ENCODE measurements at places on chromosomes 1 and 21. TPM values are rescaled to one million over a fixed set of nuclear protein-coding genes. Genes with fewer than 3 reads are reported as not detected.
A peak's percentile ranks its signal among the peaks of the same experiment; 100 is the strongest.

DNA sequence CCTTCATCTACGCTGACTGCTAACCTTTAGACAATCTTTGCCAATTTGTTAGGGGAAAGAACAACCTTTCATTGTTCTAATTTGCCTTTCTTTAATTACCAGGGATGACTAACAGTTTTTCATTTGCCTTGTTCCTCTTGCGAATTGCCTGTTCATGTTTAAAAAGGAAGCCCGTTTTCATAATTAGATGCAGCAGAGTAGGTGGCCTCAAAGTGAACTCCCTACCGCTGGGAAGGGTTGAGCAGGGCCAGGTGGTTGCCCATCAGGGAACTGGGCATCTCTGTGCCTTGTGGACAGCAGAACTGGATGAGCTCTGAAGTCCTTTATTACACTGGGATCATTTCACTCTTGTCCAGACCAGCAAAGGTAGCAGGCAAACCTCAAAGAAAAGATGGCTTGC, 59.0 kb downstream of the HIVEP3 start:
- H3K27ac ChIP-seq = no peak overlapping the region
- DNase-seq = no peak
- H3K36me3 ChIP-seq = no peaks in the 10 kb centered on the region
- H3K4me1 ChIP-seq = peaks cover 49% of the 10 kb centered on the region
- H3K4me3 ChIP-seq = no peak overlapping the region

The TCHH gene
- total RNA-seq = not detected

The SPRR2D gene
- total RNA-seq = not detected

The PAPPA2 gene
- 0.05 TPM for total RNA-seq

GRCh38 chr21:37811711-37812110, 104.5 kb downstream of the KCNJ6 start:
- DNase-seq = no peak
- H3K36me3 ChIP-seq = no peaks in the 10 kb centered on the region
- peaks cover 37% of the 10 kb centered on the region for H3K27me3 ChIP-seq

DNA sequence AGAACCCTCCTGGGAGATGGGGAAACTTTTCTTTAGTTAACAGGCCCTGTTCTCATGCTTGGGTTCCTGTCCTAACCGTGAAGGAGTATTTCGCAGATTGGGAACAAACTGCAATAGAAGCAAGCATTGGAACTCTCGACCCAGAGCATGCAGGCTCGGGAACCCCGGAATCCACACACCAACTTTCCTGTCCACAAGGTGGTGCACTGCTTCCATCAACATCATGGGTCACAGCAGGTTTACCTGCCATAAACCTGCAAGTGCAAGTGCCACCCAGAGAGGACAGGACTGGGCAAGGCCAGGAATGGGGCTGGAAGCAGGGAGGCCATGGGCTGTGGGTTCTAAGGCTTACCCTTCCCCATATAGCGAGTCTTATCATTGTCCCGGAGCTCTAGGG, 6.9 kb downstream of the ENO1 start:
- peaks cover 95% of the 10 kb centered on the region for H3K36me3 ChIP-seq
- peak; percentile 35 for DNase-seq
- H3K27me3 ChIP-seq = no peaks in the 10 kb centered on the region
- peaks cover 33% of the 10 kb centered on the region for H3K4me1 ChIP-seq
- no peak overlapping the region for H3K4me3 ChIP-seq

The LCE1E gene
- not detected for total RNA-seq

DNA sequence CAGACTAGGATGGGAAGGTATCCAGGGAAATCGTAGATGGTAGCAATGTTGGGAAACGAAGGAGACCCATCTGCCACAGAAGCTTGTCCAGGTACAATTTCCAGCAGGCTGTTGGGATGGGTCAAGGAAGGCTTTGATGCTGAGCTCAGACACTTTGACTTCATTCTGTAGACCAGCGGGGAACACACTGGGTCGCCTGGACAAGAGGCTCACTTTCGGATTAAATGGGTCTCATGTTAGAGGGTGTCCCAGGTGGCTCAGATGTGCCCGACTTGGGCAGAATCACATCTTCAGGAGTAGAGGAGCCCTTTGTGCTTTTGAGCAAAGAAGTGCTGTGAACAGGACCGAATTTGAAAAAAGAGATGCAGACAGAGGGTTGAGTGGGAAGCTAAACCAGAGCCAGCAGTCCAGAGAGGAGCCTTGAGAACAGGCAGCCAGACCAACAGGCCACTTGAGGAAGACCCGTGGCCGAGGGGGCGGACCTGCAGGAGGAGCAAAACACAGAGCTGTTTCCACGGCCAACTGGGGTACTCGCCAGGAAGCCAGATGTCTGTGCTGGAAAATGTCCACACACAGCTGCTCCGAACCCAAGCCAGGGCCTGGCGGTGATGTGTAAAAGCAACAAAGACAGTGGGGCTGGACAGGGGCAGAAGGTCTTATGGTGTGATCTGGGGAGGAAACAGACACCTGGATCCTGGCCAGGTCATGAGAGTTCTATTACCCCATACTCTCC, 146.9 kb downstream of the AJAP1 start:
- no peaks in the 10 kb centered on the region for H3K4me1 ChIP-seq
- H3K27me3 ChIP-seq = no peaks in the 10 kb centered on the region
- no peak overlapping the region for H3K4me3 ChIP-seq
- no peak overlapping the region for H3K27ac ChIP-seq

GRCh38 chr1:6700853-6701436, 671 bp downstream of the DNAJC11 start:
- DNase-seq = no peak
- peak overlapping the region; percentile 66 for H3K27ac ChIP-seq
- no peaks in the 10 kb centered on the region for H3K27me3 ChIP-seq
- H3K4me3 ChIP-seq = peak overlapping the region; percentile 73
- peaks cover 18% of the 10 kb centered on the region for H3K36me3 ChIP-seq

DNA sequence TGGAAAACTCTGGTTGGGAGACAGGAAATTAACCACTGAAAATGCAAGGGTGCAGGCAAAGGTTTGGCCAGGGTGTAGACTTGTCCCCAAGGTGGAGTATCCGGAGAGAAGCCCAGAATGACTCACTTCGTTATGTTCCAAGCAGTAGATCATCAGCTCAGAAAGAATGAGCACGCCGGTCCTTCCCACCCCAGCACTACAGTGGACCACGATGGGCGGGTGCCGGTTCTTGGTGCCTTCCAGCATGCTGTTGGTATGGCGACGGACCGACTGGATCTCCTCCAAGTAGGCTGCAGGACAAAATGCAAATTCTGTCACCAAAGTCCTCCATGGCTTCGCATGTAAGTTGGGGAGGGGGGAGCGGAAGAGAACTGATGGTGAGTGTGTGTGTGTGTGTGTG, 83.4 kb downstream of the SMYD2 start:
- no peak for DNase-seq
- H3K36me3 ChIP-seq = peaks cover 51% of the 10 kb centered on the region
- no peaks in the 10 kb centered on the region for H3K4me1 ChIP-seq
- no peak overlapping the region for H3K27ac ChIP-seq
- no peaks in the 10 kb centered on the region for H3K27me3 ChIP-seq

GRCh38 chr1:17953921-17954320, 153.7 kb upstream of the IGSF21 start:
- H3K27me3 ChIP-seq = peaks cover 68% of the 10 kb centered on the region
- no peaks in the 10 kb centered on the region for H3K4me1 ChIP-seq
- no peak overlapping the region for H3K4me3 ChIP-seq
- H3K27ac ChIP-seq = no peak overlapping the region
- no peaks in the 10 kb centered on the region for H3K36me3 ChIP-seq
- DNase-seq = no peak

GRCh38 chr1:88455621-88456256, 228.3 kb upstream of the PKN2 start:
- no peak overlapping the region for H3K4me3 ChIP-seq
- H3K27me3 ChIP-seq = no peaks in the 10 kb centered on the region
- no peaks in the 10 kb centered on the region for H3K36me3 ChIP-seq
- no peak overlapping the region for H3K27ac ChIP-seq
- H3K4me1 ChIP-seq = no peaks in the 10 kb centered on the region
- no peak for DNase-seq

The EXTL1 gene
- total RNA-seq = not detected

The CELA2B gene
- not detected for total RNA-seq

DNA sequence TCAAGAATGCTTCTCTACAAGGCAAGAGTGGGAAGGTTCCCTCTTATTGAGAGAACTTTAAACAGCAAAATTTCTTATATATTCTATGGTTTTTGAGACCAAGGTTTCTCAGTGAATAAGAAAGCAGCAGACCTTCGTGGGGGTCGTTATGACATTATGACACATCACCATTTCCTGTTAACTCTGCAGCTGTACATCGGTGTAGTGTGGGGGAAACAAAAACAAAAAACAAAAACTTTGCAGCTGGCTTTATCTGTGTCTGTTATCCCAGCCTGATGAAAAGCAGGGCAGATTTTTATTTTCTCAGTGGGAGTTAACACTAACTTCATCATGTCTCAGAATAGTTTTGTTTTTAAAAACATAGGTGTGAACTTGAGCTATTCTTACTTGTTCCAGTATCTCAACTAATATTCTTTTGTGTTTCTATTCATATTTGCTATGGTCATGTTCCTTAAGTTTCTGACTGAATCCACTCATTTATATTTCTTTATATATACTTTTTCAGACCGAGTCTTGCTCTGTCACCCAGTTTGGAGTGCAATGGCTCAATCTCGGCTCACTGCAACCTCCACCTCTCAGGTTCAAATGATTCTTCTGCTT, 2.1 kb downstream of the SDE2 start:
- no peaks in the 10 kb centered on the region for H3K27me3 ChIP-seq
- no peak for DNase-seq
- H3K27ac ChIP-seq = peak overlapping the region; percentile 68
- peaks cover 73% of the 10 kb centered on the region for H3K36me3 ChIP-seq

The AMPD1 gene
- total RNA-seq = not detected

The IFNAR1 gene
- 32.1 TPM for total RNA-seq

The DOCK7 gene
- total RNA-seq = 37.3 TPM

DNA sequence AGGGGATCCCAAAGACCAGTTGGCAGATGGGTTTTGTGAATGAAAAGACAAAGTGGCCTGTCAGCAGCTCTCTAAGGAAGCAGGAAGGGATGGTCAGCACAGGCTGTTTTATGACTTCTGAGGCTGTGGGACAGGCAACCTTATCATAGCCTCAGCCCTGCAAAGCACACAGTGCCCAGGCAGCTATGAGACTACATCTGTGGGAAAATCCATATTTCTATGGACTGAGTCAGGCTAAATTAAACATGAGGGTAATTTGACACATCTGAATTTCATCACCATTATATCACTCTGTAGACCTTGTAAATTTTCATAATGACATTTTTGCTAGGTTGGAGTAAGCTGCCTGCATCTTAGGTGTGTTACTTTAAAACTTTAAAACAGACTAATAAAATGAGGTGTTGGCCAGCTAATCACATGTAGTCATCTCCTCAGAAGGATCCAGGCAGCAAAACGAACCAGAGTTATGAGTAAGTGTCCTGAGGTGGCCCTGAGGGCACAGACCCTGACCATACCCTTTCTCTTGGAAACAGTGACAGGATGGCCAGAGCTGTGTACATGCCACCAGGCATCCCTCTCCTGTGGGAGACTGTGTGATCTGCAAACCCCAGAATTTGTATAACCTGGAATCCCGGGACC, 14.6 kb downstream of the NGF start:
- no peak for DNase-seq
- no peaks in the 10 kb centered on the region for H3K4me1 ChIP-seq
- H3K27ac ChIP-seq = no peak overlapping the region
- peaks cover 68% of the 10 kb centered on the region for H3K27me3 ChIP-seq
- no peaks in the 10 kb centered on the region for H3K36me3 ChIP-seq

- H3K4me1 ChIP-seq = no peaks in the 10 kb centered on the region
- no peak overlapping the region for H3K27ac ChIP-seq
- H3K36me3 ChIP-seq = no peaks in the 10 kb centered on the region
- no peak overlapping the region for H3K4me3 ChIP-seq
Observed at GRCh38 chr1:181482521-181483284, 614 bp upstream of the CACNA1E start.

The ZNF697 gene
- total RNA-seq = 4.8 TPM

DNA sequence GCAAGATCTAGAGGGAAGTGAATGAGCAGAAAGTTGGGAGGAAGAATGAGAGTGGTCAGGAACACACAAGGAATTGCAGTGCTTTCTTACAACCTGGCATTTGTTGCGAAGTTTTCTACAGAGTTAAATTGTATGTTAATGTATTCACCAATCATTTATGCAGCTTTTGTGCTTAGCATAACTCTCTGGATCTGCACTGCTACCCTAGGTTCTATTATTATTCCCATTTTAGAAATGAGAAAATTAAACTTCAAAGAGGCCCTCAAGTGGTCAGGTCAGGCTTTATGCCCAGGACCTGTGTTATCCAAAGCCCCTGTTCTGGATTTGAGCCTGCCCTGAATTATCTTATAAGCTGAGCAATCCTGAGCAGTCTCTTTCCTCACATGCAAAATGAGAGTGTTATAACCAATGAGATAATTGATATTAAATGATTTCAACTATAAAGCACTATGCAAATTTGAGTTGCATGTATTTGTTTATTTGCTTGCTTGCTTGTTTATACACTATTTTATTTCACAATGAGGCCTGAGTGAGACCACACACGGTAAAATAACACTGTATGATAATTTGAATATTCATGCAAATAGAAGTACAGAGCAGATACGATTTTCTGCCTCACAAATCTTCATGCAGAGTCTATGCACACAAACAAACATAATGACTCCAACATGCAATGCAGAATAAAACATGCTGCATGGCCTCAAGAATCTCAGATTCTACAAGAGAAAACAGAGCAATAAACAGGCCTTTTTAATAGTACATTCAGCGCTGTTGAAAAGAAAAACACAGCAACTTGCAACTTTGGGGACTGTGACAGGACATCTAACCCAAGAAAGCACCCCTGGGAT, 323.0 kb downstream of the PLPP3 start:
- DNase-seq = no peak
- no peaks in the 10 kb centered on the region for H3K36me3 ChIP-seq
- no peaks in the 10 kb centered on the region for H3K4me1 ChIP-seq
- H3K27ac ChIP-seq = no peak overlapping the region

The F13B gene
- not detected for total RNA-seq

The ADORA3 gene
- not detected for total RNA-seq

GRCh38 chr1:56236688-56237087, 342.7 kb downstream of the PLPP3 start:
- no peak overlapping the region for H3K4me3 ChIP-seq
- no peak overlapping the region for H3K27ac ChIP-seq
- H3K36me3 ChIP-seq = no peaks in the 10 kb centered on the region

DNA sequence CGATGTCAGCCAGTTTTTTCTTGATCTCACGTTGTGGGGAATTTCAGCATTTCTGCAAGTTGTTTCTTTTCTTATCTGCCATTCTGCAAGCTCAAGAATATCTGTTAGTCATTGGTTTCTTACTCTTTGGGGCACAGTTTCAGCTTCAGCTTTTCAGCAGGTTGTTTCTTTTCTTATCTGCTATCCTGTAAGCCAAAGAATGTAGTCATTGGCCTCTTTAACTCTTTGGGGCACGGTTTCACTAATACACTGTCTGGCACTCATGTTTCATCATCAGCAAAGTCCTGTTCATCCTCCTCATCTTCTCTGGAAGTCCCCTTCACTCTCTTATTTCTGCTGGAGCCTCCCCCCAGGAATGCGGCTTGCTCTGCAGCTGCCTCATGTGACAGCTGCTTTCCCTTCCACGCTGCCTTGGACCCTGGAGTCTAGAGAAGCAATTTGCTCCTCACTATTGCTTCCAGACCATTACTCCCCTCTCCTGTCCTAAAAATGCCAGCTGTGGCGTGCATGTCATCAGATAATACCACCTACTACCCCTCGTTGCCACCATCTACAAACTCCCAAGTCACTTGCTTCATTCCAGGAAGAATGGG, 67.0 kb upstream of the CACNA1E start:
- DNase-seq = no peak
- peaks cover 7% of the 10 kb centered on the region for H3K27me3 ChIP-seq
- no peaks in the 10 kb centered on the region for H3K36me3 ChIP-seq

All from Calu3 (cell line).